SJSA1 (cell line): ENCODE measurements at places on chromosomes 6 and 20. TPM values are rescaled to one million over a fixed set of nuclear protein-coding genes. Genes with fewer than 3 reads are reported as not detected.

Gene ZNF165
- total RNA-seq: 0.08 TPM in 1 of 2 replicates, not detected in the other

Gene GLO1
- total RNA-seq: 254 and 295 TPM in 2 replicates

Gene F13A1
- 0.45 TPM in 1 of 2 replicates, not detected in the other for total RNA-seq

Gene AIF1
- not detected in 2 replicates for total RNA-seq

Gene IL17A
- total RNA-seq: not detected in 2 replicates

- DNase-seq: peak; percentile 49
- H3K36me3 ChIP-seq: peaks cover 21% of the 10 kb centered on the region
- H3K4me3 ChIP-seq: peak overlapping the region; percentile 92
- H3K4me1 ChIP-seq: peaks cover 14% of the 10 kb centered on the region
- 0 out of 2 replicates have a peak, but pooled peaks cover 1% of the 10 kb centered on the region for H3K27me3 ChIP-seq
- H3K27ac ChIP-seq: peak overlapping the region; percentile 20; the same call in 1 of the 2 replicates
These were observed 778 bp upstream of the LOC128125822 start for GRCh38 chr6:63571361-63572043.

GRCh38 chr20:2745060-2745910 is 52.7 kb downstream of the EBF4 start:
- no peaks in the 10 kb centered on the region for H3K27me3 ChIP-seq
- no peak overlapping the region for H3K27ac ChIP-seq
- H3K4me1 ChIP-seq: no peaks in the 10 kb centered on the region
- DNase-seq: peak; percentile 32

- H3K27me3 ChIP-seq: no peaks in the 10 kb centered on the region
- no peaks in the 10 kb centered on the region for H3K4me1 ChIP-seq
- H3K36me3 ChIP-seq: no peaks in the 10 kb centered on the region
- no peak for DNase-seq
These were observed 57.4 kb downstream of the SLC24A3 start for GRCh38 chr20:19269737-19270340.
